Left renal pelvis (tissue), 4 donors: ENCODE measurements at places on chromosomes 13 and 19.

DNA sequence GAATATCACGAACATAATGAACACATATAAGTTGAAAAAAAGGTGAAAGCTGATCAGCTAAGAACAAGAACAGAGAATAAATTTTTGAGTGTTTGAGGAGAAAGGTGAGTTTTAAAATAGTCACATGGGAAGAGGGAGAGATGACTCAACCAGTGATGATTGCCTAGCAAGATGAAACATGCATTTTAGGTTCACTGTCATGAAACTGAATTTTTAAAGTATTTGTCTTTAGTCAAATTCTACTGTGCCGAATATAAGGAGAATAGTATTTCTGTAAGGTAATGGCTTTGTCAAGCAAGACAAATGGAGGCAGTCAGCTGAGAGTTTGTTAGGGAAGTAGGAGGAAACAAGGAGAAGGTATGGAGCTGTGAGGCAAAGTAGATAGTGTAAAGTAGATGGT lies 2557.4 kb downstream of the PCDH9 start:
- no peak for DNase-seq

GRCh38 chr19:29969891-29970290 lies 27.9 kb downstream of the URI1 start:
- no peak for DNase-seq

GRCh38 chr19:34274284-34274826 lies 20.0 kb downstream of the GARRE1 start:
- DNase-seq = no peak

- DNase-seq = no peak
Measured at GRCh38 chr19:7905859-7906258, 2.2 kb downstream of the MAP2K7 start.

DNA sequence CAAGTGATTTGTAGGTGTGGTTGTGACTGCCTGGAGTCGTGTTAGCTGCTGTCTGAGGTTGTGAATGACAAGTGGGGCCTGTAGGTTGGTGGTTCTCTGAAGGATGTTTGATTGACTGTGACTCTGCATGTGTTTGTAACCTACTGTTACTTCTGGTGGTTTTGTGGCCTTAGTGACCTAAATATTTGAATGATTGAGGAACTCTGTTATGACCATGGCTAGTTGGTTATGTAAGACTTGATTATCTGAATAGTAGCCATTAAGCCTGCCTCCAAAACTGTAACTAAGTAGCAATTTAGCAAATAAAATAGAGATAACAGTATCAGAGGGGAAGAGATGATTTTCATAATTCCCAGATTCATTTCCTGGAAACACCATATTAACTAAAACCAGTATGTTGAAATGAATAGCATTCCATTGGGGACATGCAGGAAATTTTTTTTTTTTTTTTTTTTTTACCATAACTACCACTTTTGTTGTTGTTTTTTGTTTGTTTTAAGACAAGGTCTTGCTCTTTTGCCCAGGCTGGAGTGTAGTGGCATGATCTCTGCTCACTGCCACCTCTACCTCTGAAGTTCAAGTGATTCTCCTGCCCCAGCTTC lies 865 bp downstream of the ZNF382 start:
- DNase-seq = no peak

GRCh38 chr13:43057653-43058317 lies 34.4 kb downstream of the DNAJC15 start:
- no peak for DNase-seq

GRCh38 chr13:112985803-112986408 lies 16.9 kb downstream of the MCF2L start:
- DNase-seq = no peak

DNA sequence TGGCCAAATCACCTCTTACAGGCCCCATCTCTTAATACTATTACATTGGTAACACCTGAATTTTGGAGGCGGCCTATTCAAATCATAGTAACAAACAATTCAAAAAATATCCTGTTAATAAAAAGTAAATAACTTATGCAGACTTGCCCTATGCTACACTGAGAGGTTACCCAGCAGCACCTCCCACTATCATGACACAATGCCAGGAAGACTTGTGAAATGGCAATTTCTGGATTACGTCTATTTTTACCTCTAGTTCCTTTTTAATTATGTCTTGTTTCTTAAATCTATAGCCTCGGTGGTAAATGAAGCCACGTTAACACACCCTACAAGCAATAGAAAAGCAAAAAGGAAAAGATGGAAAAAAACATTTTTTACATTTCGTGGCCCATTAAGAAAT lies 6.2 kb upstream of the DZIP1 start:
- DNase-seq = no peak

DNA sequence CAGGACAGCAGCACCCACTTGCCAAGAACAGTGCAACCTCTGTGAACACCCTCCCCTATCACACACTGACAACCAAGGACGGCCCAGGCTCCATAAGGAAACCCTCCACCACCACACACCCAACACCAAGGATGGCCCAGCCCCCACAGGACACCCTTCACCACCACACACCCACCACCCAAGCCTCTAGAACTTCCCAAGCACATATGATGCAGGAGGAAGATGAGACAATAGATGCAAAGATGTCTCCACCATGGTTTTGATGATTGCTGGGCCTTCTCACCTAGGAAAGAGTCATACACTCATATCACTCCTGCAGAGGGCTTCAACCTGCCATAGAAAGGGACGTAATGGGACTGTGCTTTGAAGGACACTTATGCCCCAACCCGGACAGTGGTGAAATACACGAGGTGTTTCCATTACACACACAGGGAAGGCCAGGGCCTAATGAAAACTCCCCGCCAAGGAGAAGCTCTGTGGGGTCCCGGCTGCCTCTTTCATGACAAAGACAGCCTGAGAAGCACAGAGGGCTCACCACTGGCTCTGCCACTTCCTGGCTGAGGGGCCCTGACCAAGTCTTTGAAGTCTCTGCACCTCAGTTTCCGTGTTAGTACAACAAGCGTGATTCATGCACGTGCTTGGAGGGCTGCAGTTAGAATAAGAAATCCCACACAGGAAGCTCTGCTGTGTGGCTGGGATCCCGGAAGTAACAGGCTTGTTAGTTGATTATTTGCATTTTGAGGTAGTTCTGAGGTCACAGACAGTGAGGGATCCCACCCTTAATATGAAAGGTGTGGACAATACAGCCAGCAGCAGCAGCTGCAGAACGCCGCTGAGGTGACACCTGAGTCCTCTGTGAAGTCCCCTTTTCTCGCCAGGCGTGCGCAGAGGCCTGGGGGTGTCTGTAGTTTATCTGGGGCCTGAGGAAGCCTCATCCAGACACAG lies 61.9 kb upstream of the ATP12A start:
- no peak for DNase-seq

GRCh38 chr13:21362741-21363140 lies 96.4 kb downstream of the ZDHHC20 start:
- no peak for DNase-seq

GRCh38 chr13:102580552-102581169 lies 16.1 kb upstream of the TPP2 start:
- no peak for DNase-seq

DNA sequence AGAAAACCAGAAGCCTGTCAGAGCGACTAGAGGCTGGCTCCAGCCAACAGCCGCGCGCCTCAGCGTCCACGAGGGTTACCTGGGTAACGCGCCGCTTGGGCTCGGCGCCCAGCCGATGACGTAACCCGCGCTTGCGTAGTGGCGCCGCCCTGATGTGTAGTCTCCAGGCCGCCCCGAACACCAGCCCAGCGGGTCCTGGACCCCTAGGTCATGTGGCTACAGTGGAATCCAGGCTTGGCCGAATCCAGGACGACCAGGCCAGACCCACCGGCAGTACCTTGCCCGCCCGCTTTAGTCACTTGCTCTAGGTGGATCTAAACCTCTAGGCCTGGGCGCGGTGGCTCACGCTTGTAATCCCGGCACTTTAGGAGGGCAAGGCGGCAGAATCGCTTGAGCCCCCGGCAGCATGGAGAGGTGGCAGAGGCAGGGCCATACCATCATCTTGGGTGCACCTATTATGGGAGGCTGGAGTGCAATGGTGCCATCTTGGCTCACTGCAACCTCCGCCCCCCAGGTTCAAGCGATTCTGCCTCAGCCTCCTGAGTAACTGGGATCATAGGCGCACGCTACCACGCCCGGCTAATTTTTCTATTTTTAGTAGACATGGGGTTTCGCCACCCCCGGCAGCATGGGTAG lies 7.2 kb upstream of the ZNF606 start:
- DNase-seq = peak; percentile 85

- no peak for DNase-seq
Measured at GRCh38 chr13:38590230-38590629, 96.6 kb upstream of the FREM2 start.

GRCh38 chr13:41562541-41563178 lies 105.3 kb downstream of the RGCC start:
- DNase-seq = no peak

- DNase-seq = no peak
Measured at GRCh38 chr13:98997738-98998641, 20.1 kb upstream of the DOCK9 start.

- DNase-seq = no peak
Measured at GRCh38 chr13:113915012-113915763, 51.3 kb upstream of the GAS6 start.

GRCh38 chr19:33472691-33473652 lies 48.6 kb downstream of the PEPD start:
- DNase-seq = no peak

- DNase-seq = no peak
Measured at GRCh38 chr13:84870190-84870589, 929.0 kb downstream of the SLITRK6 start.

GRCh38 chr13:60093425-60094019 lies 70.2 kb downstream of the DIAPH3 start:
- DNase-seq = no peak

DNA sequence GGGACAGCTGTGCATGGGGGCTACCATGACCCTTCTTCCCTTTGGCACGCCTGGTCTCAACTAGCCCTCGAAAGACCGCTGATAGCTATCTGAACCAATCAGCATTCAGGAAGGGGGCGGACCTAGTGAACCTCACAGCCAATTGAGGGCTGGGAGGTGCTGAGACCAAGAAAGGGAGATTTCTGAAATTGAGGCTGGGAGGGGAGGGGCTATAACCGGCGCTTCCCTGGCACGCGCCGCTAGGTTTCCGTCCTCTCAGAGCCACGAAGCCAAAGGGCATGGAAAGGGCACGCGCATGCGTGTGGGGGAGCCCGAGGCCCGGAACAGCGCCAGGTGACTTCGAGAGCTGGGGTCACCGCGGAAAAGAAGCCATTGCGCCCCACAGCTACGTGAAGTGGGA lies 4.2 kb upstream of the PAFAH1B3 start:
- DNase-seq = no peak

DNA sequence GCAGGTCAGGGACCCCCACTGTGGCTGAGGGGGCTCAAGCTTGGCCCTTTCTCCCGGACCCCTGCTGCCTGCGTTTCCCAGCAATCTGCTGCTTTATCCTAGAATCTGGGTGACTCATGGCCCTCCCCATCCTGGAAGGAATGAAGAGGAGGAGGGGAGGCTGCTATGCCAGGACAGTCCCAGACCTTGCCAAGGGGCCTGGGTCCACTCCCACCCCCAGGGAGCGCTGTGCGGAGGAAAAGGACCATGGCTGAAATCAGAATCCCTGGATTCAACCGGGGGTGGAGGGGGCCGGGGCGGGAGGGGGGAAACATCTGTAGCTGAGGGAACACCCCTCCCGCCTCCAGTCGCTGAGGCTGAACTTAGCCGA lies 20.5 kb downstream of the ZNF114 start:
- no peak for DNase-seq

DNA sequence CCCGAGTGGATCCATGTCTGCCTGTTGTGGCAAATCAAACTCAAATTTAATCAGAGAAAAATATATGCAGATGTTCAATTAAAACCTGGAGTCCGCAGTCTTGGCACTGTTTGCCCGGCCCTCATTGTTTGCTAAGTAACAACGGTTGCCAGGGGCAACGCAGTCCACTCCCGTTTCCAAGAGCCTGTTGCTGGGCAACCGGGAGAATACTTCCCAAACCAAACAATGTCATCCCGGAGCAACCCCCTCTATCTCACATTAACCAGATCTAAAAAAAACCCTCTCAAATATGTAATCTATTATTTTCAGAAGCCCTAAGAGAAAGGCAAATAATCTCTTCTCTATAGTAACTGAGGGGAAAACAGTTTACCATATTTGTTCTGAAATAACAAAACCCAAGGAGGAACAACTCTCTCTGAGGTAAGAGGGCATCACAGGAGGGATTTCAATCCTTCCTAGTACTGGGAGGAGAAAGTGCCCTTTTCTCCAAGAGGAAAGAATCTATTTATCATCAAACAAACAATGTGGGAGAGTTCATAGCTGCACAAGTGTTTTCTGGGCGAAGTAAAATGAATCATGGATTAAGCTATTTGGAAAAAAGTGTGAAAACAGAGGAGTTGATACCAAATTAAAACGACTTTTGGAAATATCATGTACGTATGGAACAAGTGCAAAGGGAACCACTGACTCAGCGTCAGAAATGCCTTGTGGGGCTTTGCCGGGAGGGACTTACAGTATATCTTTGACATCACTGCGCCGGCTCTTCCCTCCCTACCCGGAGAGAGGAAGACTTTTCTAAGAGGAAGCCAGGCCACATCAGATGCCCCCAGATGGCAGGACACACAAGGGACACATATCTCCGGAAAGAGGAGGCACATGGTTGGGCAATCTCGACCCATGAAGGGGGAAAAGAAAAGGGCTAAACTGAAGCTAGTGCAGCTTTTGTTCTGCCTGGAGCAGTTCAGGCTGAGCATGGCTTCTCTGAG lies 43.3 kb downstream of the RFX2 start:
- no peak for DNase-seq

DNA sequence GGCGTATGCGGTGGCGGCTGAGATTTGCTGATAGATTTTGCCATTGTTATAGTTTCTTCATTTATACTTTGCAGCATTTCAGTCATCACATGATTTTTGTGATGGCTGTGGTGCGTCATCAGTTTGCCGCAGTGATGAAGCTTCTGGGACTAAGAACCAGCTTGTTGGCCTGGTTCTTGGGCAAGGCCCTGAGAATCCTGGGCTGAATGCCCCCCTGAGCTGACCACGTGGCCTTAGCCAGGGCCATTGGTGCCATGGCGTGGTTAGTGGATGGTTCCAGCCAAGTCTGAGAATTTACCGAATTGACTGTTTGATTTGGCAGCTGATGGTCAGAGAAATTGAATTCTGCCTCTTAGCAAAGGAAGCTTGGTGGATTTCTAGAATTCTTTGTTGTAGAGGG lies 17.8 kb downstream of the GATAD2A start:
- no peak for DNase-seq

GRCh38 chr13:24672141-24673132 lies 7.8 kb upstream of the ATP12A start:
- no peak for DNase-seq

GRCh38 chr13:48043789-48044503 lies 6.4 kb downstream of the NUDT15 start:
- no peak for DNase-seq

GRCh38 chr13:101751488-101751887 lies 299.0 kb downstream of the ITGBL1 start:
- DNase-seq = peak; percentile 44

GRCh38 chr13:106573868-106574267 lies 5.9 kb upstream of the ARGLU1 start:
- DNase-seq = no peak

GRCh38 chr13:23634897-23635296 lies 64.7 kb downstream of the TNFRSF19 start:
- DNase-seq = no peak

DNA sequence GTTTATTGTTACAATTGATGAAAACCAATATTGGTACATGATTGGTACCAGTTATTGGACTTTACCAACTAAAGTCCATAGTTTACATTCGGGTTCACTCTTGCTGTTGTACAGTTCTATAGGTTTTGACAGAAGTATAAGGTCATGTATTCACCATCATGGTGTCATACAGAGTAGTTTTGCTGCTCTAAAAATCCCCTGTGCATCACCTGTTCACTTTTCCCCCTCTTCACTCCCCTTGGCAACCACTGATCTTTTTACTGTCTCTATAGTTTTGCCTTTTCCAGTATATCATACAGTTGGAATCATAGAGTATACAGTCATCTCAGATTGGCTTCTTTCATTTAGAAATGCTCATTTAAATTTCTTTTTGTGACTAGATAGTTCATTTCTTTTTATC lies 51.2 kb upstream of the MED4 start:
- DNase-seq = no peak
